ENCODE measurements at places on chromosomes 7 and 10.

GRCh38 chr7:37674531-37674930 lies 9.0 kb upstream of the GPR141 start:
- no peak for DNase-seq

DNA sequence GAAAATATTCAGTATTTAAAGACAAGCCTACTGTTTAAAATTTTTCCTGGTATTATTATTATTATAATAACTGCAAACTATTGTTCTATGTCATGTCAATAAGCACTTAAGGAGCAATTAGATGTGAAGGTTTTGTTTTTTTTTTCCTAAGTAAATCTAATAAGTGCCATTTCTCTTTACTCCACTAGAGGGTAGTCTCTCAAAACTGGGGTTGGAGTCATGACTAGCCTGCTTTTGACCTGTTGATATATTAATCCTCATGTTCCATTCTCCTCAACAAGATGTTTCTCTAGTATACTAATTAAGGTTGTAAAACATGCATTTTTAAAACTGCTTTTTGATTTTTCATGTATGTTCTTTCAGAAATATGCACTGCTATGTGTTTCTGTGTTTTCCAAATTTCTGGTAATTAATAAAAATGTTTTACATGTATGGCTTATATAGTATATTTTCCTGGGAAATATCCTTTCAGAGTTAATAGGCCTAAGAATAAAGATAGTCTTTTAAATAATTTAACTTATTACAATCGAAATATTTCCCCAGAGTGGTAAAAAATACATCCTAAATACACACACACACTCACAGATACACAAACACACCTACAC lies 1.0 kb upstream of the LRRN3 start:
- DNase-seq, result no peak

- DNase-seq, result no peak
Measured at GRCh38 chr10:71285180-71285545, 33.9 kb upstream of the SLC29A3 start.

GRCh38 chr7:117053432-117053831 lies 100.1 kb downstream of the ST7 start:
- DNase-seq, result no peak

- DNase-seq, result no peak
Measured at GRCh38 chr10:132319853-132320653, 11.9 kb upstream of the LRRC27 start.

GRCh38 chr7:157898261-157898660 lies 561.5 kb downstream of the DNAJB6 start:
- DNase-seq, result no peak

GRCh38 chr7:37201003-37201875 lies 247.4 kb downstream of the ELMO1 start:
- DNase-seq, result no peak

DNA sequence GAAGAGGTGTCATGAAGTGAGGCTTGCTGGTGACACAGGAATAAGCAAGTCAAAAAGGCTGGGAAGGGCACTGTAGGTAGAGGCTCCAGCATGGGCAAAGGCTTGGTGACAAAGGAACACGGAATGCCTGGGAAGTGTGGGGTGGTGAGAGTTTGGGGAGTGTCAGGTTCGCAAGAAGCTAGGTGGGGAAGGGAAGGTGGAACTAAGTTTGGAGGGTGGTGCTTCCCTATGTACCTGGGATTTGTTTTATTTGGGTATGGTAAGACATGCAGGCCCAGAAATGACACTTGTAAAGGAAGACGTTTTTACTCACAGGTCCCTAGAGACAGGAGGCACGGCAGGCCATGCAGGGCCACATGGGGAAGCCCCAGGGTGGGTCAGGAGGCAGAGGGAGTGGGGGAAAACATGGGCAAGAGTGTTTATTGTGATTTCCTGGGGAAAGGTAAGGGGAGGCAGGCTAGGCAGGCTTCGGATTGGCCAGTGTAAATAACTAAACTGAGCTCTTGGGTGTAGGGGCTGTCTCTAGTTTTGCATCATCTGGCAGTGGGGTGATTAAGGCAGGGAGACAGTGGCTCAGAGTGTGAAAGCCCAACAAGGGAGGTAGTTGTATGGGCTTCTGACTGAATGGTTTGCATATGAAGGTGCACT lies 52.1 kb downstream of the SH2D4B start:
- no peak for DNase-seq

GRCh38 chr7:23208316-23208715 lies 26.5 kb downstream of the NUP42 start:
- no peak for DNase-seq

DNA sequence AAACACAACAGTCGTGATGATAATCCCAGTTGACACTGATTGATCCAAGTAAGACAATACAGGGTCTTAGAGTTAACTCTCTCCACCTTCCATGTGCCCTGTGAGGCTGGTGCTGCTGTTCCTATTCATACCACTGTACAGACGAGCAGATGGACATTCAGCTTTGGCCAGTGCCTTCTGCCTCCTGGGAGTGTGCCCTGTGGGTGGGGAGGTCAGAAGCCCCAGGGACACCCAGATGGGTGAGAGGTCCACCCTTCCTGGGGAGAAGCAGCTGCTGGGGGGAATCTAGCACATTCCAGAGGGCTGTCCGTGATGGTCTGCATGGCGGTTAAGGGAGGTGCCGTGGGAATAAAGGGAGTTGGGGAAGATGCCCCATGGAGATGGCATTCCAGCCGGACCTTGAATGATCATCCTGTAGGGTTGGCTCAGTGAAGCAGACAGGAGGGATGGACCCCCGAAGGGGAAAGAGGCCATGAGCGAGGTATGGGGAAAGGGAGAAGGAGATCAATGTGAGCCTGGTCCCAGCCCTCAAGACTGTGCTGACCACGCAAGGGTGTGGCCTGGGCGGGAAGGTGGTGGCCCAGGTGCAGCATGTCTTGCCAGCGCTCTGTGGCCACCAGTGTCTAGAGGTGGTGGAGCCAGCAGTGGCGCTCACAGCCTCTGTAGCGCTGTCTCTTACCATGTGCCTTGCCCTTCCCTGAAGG lies 74.0 kb downstream of the ADCY1 start:
- no peak for DNase-seq

DNA sequence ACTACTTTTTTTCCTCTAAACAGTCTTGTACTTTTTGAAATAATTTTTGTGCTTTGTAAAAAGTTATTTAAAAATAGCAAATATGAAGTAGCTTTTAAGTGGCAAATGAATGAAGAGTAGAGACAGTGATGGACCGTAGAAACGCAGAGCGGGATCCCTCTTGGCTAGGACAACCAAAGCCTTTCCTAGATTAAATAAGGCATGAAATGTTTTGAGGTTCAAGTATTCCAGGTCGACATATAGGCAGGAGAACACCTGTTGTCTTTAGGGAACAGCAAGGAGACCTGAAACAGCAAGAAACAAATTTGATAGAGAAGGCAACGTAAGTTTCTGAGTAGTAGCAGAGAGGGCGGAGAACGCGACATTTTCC lies 662 bp upstream of the PPRC1 start:
- DNase-seq, result no peak
